ENCODE measurements at places on chromosomes 16 and 17.

- no peak for DNase-seq
Measured at GRCh38 chr16:10314811-10315210, 71.0 kb upstream of the ATF7IP2 start.

GRCh38 chr17:50624321-50624934, 10.3 kb upstream of the ABCC3 start:
- DNase-seq: no peak

- DNase-seq: no peak
Measured at GRCh38 chr17:7382901-7383300, 2.0 kb downstream of the TNK1 start.

- DNase-seq: no peak
Measured at GRCh38 chr17:27824745-27825144, 24.4 kb upstream of the NOS2 start.

DNA sequence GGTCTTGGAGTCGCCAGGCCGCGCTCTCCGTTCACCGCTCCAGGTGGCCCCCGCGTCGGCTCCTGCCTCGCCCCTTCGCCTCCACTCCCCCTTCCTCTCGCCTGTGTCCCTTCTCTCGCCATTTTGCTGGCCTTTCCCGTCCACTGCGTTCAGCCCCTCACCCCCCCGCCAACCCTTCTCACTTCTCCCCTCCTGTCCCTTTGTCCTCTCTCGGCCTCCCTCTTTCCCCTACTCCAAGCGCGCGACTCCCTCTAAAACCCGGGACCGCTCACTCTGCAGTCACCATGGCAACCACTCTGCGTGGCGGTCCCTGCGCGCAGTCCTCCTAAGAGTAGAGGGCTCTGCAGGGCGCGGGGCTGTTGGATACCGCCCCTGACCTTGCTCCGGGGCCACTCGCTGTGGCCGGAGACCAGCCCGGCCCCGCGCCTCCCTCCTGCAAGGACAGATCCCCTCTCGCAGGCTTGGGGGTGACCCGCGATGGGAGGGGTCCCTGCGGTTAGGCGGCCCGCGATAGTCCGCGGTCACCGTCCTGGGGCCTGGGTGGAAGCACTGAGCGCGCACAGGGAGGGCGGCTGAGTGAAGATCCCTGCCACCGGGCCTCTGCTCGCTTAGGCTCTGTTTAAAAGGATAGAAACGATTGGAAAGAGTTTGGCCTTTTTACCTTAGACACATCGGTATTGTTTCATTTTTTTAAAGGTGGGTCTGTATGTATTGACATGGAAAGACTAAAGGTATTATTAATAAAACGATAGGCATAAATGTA, 454 bp downstream of the CCDC40 start:
- DNase-seq: no peak

DNA sequence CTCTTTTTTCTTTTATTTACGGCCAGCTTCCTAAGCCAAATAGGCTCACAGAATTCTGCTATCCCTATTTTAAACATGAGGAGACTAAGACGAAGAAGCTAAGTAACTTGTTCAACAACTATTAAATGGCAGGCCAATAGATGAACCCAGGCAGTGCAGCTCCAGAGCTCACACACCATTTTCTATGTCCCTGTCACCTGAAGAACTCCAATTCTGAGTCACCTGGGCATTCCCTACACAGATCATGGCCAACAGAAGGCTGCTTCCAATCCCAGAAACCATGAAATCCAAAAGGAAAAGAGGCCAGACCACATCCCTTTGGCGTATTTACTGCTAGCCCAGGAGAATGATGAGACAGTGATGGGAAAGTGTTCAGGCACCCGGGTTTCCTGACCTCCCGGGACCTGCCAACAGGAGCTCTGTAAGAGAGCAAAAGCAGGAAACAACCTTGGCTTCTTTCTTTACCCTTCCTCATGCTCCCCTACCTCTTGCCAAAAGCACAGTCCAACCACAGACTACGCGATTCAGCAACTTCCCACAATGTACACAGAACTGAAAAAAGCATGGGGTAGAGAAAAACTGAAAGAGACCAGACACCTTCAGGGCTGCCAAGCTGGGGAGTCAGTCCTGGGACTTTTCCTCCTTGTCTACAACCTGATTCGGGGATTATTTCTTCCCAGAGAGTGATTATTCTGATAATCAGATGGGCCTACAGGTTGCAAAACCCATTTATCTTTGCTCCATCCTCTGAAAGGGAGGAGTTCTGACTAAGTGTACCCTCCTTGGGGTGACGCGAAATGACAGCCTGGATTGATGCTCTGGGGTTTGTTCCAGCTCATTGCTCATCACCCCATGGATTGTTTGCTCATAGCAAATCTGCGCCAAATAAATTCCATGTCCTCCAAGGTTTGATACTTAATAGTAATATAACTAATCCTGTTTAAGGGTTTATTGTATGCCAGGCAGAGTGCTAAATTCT, 47.8 kb upstream of the HAS3 start:
- no peak for DNase-seq

GRCh38 chr16:881219-882097, 80.9 kb upstream of the GNG13 start:
- DNase-seq: no peak

DNA sequence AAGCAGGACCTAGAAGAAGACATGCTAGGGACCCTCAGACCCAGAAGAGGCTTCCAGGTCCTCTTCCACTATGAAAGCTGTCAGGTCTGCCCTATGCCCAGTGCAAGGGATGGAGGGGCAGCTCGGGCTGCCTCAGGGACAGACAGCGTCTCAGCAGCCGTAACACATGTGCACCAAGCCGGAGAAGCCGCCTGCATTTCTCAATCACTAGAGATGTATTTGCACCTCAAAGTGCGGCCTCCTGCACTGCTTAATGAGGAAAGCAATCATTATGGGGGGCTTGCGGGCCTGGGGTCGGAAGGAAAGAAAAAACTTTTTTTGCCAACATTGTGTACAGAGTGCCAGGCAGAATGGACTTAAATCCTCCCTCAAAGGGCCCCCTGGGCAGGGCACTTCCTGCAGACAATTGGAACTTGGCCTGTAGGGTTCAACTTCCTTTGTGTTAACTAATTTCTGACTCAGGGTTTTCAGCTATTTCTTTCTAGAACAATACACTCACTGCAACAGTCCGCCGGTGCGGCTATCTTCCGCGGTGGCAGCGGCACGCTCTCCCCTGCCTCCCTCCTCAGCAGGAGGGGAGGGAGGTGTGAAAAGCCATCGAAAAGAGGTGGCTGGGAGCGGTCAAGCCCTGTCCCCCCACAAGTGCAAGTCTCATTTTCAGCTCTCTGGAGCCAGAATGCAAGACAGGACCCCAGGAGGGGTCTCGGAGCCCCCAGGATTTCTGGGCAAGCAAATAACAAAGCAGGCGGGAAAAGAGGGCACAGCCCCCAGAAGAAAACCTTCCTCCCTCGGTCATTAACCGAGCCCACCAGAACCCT, 101.2 kb downstream of the ZNF423 start:
- DNase-seq: no peak

GRCh38 chr17:19534562-19535149, 1.0 kb downstream of the SLC47A1 start:
- DNase-seq: no peak

- no peak for DNase-seq
Measured at GRCh38 chr16:24749310-24749709, 19.9 kb downstream of the TNRC6A start.

GRCh38 chr17:59389066-59389465, 57.6 kb downstream of the YPEL2 start:
- DNase-seq: no peak

- DNase-seq: no peak
Measured at GRCh38 chr16:89987169-89987568, 32.1 kb downstream of the DBNDD1 start.

- DNase-seq: no peak
Measured at GRCh38 chr16:72073560-72074230, 10.7 kb downstream of the HPR start.

DNA sequence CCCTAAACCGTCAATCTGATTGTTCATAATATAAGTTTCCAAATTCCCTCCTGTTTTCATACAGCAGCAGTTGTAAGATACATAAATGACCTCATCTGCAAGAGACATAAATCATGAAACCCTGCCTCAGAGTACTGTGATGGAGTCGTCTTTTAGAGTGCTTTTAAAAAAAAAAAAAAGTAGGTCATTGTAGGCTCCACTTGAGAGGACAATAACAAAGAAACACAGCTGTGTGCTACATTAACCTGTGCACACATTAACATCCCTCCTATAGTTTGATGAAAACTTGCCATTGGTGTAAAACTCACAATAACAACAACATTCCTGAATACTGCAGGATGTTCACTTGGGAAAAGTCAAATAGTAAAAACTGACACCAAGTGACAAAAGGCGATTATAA, 56.5 kb downstream of the XPO6 start:
- DNase-seq: no peak

- DNase-seq: no peak
Measured at GRCh38 chr16:7979448-7980132, 610.7 kb downstream of the TMEM114 start.

GRCh38 chr17:79945591-79946255, 89.9 kb downstream of the TBC1D16 start:
- DNase-seq: no peak

GRCh38 chr17:45924332-45924820, 30.0 kb downstream of the MAPT start:
- DNase-seq: no peak

DNA sequence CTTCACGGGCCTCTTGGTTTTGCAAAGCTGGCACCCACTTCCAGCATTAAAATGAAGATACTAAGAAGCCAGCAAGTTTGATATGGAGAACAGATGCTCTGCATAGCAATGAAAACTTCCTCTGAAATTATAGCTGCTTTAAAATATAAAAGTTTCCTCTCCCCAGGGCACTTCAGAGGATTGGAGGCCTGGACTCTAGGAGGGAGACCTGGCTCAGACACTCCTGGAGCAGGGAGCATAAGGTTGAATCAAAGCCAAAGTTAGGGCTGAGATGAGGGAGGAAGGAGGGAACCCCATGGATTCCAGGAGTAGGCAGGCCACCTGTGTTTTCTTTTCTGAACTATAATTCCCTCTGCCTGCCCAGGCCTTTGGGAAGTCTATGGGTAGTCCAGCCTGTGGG, 176.0 kb upstream of the RPL38 start:
- DNase-seq: no peak

GRCh38 chr17:80769936-80770625, 221.6 kb upstream of the CHMP6 start:
- DNase-seq: no peak

DNA sequence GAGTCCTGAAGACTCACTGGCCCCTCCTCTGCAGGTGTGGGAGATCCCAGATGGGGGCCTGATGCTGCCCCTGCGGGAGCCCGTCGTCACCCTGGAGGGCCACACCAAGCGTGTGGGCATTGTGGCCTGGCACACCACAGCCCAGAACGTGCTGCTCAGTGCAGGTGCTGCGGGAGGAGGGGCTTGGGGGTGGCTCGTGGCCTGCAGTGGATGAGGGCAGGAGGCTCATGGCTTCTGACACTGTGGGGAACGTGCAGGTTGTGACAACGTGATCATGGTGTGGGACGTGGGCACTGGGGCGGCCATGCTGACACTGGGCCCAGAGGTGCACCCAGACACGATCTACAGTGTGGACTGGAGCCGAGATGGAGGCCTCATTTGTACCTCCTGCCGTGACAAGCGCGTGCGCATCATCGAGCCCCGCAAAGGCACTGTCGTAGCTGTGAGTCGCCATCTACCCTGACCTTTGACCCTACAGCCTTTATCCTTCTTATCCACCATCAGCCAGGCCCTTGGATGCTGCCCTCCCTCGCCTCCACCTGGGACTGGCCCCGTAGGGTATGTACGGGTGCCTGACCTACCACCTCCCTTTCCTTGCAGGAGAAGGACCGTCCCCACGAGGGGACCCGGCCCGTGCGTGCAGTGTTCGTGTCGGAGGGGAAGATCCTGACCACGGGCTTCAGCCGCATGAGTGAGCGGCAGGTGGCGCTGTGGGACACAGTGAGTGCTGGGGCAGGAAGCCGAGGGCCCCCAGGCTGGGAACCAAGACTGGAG, 3.6 kb downstream of the CORO1A start:
- DNase-seq: no peak

- no peak for DNase-seq
Measured at GRCh38 chr17:75698659-75699058, 22.6 kb upstream of the ITGB4 start.

GRCh38 chr16:87418644-87419043, 26.5 kb downstream of the MAP1LC3B start:
- DNase-seq: no peak

GRCh38 chr17:79220201-79220712, 145.6 kb downstream of the ENGASE start:
- DNase-seq: no peak

DNA sequence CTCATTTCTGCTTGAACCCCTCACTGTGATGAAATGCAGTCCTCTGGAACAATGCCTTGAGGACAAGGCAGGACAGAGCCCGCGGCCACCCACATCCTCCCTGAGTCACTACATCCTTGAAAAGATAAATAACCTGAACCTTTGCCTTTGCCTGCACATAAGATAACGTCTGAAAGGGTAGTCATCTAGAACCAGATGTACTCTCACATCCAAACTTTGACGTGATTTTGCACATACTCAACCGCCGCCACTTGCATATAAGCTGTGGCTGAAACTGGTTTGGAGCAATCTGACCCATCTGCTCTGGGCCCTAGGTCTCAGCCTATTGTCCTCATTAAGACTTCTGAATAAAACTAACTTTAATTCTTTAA, 252.1 kb downstream of the PHKB start:
- DNase-seq: peak; percentile 15

DNA sequence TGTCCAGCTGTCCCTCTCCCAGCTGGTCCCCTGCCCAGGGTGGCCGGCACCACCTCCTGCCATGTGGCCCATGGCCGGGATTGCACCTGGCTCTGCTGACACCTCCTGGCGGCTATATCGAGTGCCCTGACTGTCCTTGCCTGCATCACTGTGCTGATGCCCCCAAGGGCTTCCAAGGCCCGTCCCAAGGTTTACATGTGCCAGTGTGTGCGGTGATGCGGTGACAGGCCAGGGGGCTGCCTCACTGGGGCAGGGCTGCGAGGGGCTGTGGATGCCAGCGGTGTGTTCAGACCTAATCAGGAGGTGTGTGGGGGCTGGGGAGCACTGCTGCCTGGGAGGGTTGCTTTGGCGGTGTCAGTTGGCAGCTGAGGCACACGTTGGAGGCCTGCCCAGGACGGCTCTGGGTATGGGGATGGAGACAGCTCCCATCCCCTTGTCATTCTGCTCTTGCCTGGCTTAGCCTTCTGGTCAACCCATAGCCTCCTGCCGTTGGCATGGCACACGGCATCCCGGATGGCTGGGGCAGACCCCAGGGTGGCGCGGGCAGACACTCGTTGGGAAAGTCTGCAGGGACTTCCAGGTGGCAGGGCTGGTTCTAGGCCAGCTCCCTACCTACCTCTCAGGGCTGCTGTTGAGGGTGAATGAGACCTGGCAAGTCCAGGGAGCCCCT, 5.5 kb downstream of the MAP2K3 start:
- no peak for DNase-seq
